HFF-Myc (cell line): ENCODE measurements at places on chromosomes 6 and 20.

DNA sequence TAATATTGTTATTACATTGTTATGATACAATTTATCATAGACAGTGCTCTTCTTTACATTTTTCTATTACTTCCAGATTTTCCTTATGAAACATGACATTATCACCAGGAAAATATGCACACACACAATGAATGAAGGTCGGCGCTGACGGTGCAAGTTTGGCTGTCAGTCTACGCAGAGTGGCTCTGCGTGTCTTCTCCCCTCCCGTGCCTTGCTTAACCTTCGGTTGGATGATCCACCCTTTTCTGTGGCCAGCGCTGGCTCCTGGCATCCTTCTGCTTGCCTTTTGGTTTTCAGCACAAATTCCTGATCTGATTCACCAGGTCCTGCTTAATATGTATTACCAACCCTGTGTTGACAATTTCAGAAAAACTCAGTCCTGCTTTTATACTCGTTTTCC, 157.4 kb downstream of the TSHZ2 start:
- DNase-seq, result no peak

DNA sequence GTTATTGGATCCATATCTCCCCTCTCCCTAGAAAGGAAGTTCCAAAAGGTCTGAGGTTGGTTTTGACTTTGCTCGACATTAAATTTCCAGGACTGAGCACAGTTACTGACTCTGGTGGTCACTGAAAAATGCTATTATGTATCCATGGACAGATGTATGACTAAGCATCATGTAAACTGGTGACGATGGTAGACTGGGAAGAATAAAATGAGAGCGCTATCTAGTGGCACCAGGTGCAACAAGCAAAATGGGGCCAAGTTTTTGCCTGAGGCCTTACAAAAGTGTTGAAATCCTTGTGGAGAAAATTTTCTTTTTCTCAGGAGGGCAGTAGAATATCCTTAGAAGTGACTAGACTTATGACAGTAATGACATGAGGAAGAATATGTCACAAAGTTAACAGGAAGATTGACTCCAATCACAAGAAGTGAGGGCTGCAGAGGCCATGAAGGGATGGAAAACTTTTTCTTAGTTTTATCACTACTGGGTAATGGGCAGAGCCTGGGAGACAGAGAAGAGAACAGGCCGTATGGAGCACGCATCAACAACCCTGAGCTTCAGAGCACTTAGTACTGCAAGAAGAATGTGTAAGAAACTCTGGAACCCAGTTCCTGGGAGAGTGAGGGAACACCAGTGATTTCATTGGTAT, 88.9 kb upstream of the ELOVL5 start:
- DNase-seq, result peak; percentile 59

DNA sequence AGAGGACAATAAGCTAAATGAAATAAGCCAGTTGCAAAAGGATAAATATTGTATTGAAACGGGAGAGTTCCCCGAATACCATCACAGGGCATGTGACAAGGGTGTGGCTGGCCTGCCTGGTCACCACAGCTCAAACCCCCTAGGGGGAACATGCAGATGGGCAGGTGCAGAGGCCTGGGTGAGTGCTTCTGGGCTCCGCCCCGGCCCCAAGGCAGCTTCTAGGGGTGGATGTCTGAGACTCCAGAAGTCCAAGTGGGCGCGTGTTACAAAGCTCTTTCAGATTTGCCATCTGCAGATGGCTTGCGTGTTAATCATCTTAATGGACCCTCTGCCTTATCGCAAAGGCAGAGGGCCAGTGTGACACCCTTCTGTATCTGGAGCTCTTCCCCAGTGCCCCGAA, 559.2 kb upstream of the IMPG1 start:
- DNase-seq, result no peak

DNA sequence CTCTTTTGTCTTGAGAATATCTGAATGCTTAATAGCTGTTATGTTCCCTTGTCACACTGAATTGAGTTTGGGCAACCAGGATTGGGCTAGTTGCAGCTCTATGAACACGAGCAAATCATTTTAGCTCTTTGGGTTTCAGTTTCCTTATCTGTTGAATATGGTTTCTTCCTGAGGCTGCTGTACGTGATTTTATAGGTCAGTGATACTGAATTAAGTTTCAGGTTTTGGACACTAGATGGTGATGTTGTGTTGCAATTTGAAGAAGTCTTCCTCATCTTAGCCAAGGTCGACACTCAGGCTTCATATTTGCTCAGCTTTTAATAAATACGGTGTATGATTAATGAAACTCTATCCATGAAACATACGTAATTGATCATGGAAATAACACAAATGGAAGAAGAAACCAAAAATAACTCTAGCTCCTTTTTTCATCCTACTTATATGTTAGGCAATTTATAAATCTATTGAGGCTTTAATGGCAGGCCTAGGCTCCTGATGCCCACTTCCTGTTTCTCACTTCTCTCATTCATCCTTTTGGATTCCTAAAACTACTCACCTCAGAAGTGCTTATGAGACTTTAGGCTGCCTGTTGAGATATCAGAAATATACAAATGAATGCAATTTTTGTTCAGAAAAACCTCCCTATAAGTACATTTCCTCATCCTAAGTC, 354.1 kb upstream of the MAP3K7 start:
- DNase-seq, result peak; percentile 9

- DNase-seq, result no peak
Measured at GRCh38 chr20:52971498-52972189, 514 bp upstream of the TSHZ2 start.

- DNase-seq, result no peak
Measured at GRCh38 chr6:53818858-53819609, 24.2 kb downstream of the LRRC1 start.
